ENCODE measurements at places on chromosomes 13 and 19. TPM values are rescaled to one million over a fixed set of nuclear protein-coding genes. Genes with fewer than 3 reads are reported as not detected.

Gene PEG3
- 0.34 TPM for total RNA-seq

Gene C19orf38
- 0.71 TPM for total RNA-seq

Gene SLC10A2
- not detected for total RNA-seq

Gene PRR20A
- not detected for total RNA-seq

Gene PIAS4
- total RNA-seq: 20.6 TPM

Gene FAM174C
- 22.5 TPM for total RNA-seq

Gene F10
- not detected for total RNA-seq

Gene IL12RB1
- total RNA-seq: under 0.01 TPM

Gene ZNF222
- total RNA-seq: 8.0 TPM

Gene COX6B1
- 102 TPM for total RNA-seq

Gene ZNF701
- 27.7 TPM for total RNA-seq

Data from nasal cavity respiratory epithelium epithelial cell of viscerocranial mucosa (primary cell).